ENCODE measurements at places on chromosomes 1 and 21. TPM values are rescaled to one million over a fixed set of nuclear protein-coding genes. Genes with fewer than 3 reads are reported as not detected.

The PRR9 gene
- total RNA-seq = not detected

The KRTAP12-2 gene
- total RNA-seq = not detected

- no peak for DNase-seq
Measured at GRCh38 chr1:44074415-44074814, 43.2 kb upstream of the SLC6A9 start.

GRCh38 chr21:19326531-19327319 is 923.1 kb upstream of the TMPRSS15 start:
- no peak for DNase-seq

The RBP7 gene
- 0.70 TPM for total RNA-seq

The USH2A gene
- not detected for total RNA-seq

GRCh38 chr21:42674351-42674940 is 21.0 kb downstream of the PDE9A start:
- DNase-seq = no peak

DNA sequence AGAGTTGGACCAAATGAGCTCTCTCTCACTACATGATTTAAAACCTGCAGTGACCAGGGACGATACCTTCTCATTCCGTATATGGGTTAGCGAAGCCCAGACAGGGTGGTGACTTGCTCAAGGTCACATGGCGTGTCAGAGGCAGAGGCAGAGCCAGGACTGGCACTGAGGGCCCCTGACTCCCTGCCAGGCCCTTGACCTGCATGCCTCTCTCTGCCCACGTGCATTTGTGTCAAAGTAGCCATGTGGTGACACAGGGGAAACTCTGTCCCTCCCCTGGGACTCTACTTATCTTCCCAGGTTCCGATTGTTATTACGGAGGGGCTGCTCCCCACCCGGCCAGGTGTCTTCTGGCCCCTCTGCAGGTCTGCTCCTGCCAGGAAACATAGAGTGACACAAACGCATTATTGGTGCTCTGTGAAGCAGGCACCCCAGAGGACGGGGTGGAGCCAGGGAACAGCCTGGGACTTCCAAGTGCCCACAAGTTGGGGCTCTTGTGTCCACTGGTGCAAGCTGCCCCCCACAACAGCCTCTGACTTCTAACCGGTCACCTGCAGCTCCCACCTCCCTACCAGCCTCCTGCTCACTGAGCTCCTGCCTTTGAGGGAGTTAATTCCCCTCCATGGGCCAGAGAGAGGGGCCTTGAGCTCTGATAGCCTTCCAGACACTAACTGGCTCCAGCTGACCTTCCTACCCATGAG is 7.3 kb upstream of the TINAGL1 start:
- no peak for DNase-seq

GRCh38 chr21:37766129-37766528 is 150.1 kb downstream of the KCNJ6 start:
- no peak for DNase-seq

- DNase-seq = peak; percentile 6
Measured at GRCh38 chr1:119275145-119276134, 93.1 kb upstream of the HAO2 start.

DNA sequence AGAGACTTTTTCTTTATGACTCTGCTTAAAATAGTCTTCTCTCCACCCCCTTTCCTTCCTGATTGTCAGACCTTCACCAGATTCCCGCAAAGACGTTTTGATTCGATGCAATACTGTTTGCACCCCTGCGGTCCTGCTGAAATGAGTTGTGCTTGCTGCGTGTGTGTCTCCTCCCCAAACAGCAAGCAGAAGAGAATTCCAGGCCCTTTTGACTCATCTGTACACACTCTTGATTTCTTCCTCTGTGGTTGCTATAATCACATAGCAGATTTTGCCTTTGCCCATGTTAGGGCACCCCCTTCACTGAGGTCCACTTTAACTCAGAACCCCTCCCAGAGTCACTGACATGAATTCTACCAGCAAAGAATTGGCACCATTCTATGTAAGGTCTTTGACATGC is 136.5 kb downstream of the ZZZ3 start:
- no peak for DNase-seq

GRCh38 chr1:214727274-214727673 is 124.3 kb downstream of the CENPF start:
- DNase-seq = no peak

- no peak for DNase-seq
Measured at GRCh38 chr1:214934045-214934444, 148.5 kb upstream of the KCNK2 start.

The YBX1 gene
- 389 TPM for total RNA-seq

The CHD5 gene
- 0.34 TPM for total RNA-seq

- DNase-seq = no peak
Measured at GRCh38 chr1:4174291-4175200, 274.5 kb upstream of the C1orf174 start.

The ZMYM1 gene
- total RNA-seq = 6.7 TPM

DNA sequence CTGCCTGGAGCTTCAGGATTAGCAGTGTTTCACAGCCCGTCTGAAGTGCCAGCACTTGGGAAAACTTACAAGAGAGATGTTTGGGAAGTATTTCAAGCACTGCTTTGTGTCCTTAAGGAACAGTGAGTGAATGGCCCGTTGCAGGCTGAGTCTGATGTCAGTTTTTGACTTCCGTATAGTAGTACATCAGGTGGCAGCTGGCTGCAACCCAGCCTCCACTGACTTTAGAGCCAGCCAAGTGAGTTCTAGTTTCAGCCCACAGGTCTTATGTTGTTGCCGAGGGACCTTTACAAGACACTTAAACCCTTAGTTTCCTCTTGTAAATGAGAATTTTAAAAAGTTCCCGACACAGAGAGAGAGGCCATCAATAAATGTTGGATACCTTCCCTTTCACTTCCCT is 35.0 kb downstream of the UCK2 start:
- DNase-seq = no peak
